Type B pancreatic cell (in vitro differentiated cells): ENCODE measurements at places on chromosomes 4 and X. TPM values are rescaled to one million over a fixed set of nuclear protein-coding genes. Genes with fewer than 3 reads are reported as not detected.

DNA sequence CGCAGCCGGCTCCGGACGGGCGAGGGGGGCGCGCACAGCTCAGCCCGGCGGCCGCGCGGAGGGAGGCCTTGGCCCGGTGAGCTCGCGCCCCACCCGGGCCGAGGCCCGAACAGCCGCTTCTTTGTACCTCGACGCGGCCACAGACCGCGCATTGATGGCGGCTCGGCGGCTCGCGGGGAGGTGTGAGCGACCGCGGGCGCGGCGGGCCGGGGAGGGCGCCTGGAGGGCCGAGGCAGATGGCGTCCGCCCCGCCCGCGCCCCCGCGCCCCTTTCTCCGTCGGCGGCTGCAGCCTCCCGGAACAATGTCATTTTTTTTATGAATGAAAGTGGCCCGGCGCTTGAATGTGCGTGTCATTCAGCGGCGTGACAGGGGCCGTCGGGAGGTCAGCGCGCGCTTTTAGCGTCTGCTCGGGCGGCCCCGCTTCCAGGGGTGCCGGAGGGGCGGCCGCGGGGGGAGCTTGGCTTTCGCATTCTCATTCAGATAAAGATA is 1.8 kb downstream of the FGFR3 start:
- no peak for DNase-seq

DNA sequence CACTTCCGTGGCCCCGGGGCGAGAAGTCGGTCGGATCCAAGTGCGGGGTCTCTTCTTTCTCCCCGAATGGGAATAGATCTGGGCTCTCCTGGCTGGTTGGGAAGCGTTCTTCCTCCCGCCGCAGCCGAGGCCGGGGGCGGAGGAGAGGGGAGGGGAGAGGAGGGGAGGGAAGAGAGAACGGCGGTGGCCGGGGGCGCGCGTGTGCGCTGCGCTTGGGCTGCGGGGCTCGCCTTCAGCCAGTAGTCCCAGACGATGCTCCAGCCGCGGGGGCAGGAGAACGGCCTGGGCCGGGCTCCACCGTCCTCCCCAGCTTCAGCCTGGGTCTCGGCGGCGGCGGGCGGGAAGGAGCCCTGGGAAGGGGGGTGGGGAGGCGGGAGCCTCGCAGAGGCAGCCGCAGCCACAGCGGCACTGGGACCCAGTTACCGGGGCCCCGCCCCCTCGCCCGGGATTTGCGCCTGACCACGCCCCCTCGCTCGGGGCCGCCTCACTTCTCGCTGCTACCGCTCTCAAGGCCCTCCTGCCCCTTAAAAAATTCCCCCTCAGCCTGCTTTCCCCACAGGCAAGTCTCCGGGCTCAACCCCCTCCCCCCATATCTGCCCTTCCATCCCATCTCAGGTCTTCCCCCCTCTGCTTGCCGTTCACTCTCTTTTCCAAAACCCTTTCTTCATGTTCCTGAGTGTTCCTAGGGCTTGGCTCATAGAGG is at the start of gene FGD1:
TSS of gene FGD1 (minus strand) at position 421 of the 703 bp plus-strand sequence. CDS start 802 bp downstream, outside the sequence.
- peak; percentile 76 for DNase-seq

DNA sequence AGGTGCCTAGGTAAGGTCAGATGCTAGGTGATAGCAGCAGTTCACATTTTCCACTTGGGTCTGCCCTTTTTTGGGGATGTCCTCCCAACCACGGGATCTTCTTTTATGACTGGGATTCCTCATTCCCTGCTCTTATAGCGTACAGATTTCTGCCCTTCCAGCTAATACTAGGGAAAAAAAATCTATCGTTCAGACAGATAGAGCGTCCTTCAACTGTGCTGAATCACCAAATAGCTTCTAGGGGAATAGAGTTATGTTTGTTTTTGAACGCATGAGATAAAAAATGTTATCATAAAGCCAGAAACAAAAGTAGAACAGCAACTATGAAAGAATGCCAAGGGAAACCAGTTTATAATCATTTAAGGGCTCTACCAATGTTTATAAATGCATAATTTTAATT is 13.0 kb downstream of the RAP2C start:
- DNase-seq = no peak

DNA sequence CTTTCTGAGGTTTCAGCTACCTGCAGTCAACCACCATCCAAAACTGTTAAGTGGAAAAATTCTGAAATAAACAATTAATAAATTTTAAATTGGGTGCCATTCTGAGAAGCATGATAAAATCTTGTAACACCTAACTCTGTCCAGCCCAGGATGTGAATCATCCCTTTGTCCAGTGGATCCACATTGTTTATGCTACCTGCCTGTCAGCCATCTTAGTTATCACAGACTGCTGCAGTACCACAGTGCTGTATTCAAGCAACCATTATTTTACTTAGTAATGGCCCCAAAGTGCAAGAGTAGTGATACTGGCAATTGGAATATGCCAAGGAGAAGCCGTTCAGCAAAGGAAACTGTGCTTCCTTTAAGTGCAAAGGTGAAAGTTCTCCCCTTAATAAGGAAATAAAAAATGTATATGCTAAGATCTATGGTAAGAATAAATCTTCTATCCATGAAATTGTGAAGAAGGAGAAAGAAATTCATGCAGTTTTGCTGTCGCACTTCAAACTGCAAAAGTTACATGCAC is 20.6 kb downstream of the CAMK2D start:
- DNase-seq = no peak

DNA sequence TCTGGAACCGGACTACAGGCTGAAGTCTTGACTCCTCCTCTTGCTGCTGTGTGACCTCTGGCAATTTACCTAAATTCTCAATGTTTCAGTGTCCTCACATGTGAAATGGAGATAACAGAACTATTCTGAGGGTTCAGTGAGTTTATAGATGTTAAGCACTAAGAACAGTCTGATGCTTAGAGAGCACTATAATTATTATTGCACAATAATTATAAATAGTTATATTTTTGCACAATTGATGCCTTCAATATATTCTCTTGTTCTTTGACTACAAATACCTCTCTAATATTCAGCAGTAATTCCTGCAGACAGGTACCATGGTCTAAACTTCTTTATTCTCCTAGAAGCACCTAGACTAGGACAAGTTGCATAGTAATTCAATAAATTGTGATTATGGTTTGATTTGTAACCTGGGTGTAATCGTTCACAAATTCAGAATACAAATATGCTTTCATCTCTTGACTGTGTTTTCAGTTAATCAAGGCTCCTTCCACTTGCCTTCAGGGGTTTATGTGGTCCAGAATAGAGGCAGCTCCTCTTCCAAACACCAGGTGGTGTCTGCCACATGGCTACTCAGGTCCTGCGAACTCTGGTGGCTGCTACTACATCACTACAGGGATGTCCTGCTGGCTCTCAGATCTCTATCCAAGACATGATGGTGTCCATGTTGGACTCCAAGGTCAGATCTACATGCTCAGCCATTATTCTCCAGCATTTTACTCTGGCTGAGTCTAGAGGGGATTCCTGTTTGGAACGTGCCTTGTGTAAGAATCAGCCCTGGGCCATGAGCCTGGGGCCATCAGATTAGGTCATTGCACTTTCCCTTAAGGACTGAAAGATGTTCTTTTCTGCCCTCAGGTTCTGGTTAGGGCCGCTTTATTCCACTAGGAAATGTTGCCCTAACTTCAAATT is 103.4 kb downstream of the QRFPR start:
- DNase-seq = no peak

DNA sequence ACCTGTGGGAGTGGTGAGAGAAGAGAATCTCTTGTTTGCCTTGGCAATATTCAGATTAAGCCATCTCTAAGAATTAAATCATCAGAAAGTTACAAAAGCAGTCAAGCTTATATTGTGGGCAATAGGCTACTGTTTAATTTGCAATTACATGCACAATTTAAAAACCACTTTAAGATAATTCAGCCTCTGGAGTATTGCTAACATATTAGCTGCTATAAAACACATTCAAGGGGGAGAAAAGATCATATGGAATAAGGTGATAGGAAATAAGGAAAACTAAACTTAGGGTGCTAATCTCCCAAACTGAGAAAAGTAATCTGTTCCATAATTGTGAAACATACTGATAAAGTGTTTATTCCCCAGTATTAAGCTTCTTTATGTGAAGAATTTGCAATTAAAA is 103.9 kb downstream of the ARAP2 start:
- no peak for DNase-seq

GRCh38 chr4:24646798-24647460 is 62.6 kb upstream of the DHX15 start:
- DNase-seq = no peak

DNA sequence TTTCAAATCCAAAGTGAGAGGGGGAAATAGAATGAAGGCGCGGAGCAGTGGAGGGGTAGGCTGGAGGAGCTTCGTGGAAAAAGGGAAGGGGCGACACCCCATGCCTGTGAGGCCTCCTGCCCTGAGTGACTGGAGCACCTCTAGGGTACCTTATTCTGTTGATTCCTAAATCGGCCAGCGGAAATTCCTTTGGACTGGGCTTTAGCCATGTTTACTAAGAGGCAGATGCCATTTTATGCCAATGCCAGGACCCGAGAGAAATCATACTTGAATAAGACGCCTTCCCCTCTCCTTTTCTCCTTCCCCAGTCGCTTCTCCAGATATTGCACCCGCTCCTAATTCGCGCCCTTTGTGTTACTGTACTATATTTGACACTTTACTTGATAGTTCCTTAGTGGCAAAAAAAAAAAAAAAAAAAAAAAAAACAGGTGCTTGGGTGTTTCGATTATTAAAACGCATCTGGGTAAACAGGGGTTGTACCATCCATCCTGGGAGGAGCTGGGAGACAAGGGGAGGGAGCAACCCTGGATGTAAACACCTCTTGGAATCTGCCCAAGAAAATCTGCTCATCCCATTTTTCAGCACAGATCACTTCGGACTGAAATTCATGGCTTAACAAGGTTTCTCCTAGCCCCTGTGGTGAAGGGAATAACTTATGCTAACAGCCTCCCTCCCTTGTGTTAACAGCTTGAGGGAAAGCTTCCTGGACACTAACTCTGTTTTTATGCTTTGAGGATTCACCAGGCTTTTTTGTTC is 1.5 kb downstream of the BMP3 start:
- DNase-seq = no peak

- no peak for DNase-seq
Measured at GRCh38 chr4:121041307-121042090, 30.8 kb downstream of the NDNF start.

DNA sequence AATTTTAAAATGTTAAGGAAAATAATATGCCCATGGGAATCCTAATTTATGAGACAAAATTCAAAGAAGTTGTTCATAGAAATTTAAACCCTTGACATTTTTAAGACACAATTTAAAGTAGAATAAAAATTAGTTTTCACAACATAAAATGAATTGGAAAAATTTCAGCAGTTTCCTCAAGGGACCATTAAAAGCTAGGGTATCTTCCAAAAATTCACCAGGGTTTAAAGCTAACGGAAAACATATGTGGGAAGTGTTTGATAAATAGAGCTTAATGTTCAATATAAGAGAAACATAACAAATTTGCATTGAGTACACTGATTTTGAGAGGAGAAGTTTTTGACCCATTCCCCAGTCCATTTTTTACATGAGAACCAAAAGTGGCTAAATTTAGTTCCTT is 228.9 kb upstream of the TTC29 start:
- DNase-seq = no peak

GRCh38 chr4:3276986-3277385 is 15.8 kb upstream of the RGS12 start:
- DNase-seq = no peak

GRCh38 chr4:39353478-39354253 is 12.5 kb downstream of the RFC1 start:
- DNase-seq = no peak

- no peak for DNase-seq
Measured at GRCh38 chr4:41172786-41173185, 41.6 kb downstream of the APBB2 start.

- DNase-seq = no peak
Measured at GRCh38 chr4:64935469-64936001, 526.3 kb upstream of the TECRL start.

DNA sequence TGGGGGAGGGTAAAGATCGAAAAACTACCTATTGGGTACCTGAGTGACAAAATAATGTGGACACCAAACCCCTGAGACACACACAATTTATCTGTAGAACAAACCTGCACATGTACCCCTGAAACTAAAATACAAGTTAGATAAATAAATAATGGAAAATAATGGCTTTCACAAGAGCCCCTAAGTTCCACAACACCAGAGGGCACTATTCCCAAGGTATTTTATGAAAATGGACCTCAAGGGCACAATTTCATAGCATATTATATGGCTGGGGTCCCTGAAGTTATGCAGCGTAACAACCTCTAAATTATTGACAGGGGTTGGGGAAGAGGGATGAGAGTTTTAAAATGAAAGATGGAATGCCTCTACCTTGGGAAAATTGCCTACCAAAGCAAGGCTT is 81.3 kb upstream of the TMEM33 start:
- DNase-seq = no peak

The GPC4 gene
- 20.9 and 69.0 TPM in 2 replicates for total RNA-seq

The CC2D2A gene
- total RNA-seq = 21.6 and 27.8 TPM in 2 replicates

The AWAT1 gene
- not detected in 2 replicates for total RNA-seq

The FAM133A gene
- 0.46 TPM in 1 of 2 replicates, not detected in the other for total RNA-seq

The IGSF1 gene
- total RNA-seq = 15.7 and 19.2 TPM in 2 replicates

The EGFL6 gene
- total RNA-seq = 0.40 and 4.5 TPM in 2 replicates

The MAGEA6 gene
- not detected in 2 replicates for total RNA-seq

The PDCL2 gene
- total RNA-seq = not detected in 2 replicates

The RIPPLY1 gene
- total RNA-seq = 3.4 TPM in 1 of 2 replicates, not detected in the other

The PABPC4L gene
- 2.0 and 6.0 TPM in 2 replicates for total RNA-seq

The RAB33A gene
- 1.8 and 3.5 TPM in 2 replicates for total RNA-seq
